ENCODE measurements at places on chromosomes 5 and 9.

- no peak for DNase-seq
Observed at GRCh38 chr9:109232449-109233237, 65.6 kb upstream of the FRRS1L start.

DNA sequence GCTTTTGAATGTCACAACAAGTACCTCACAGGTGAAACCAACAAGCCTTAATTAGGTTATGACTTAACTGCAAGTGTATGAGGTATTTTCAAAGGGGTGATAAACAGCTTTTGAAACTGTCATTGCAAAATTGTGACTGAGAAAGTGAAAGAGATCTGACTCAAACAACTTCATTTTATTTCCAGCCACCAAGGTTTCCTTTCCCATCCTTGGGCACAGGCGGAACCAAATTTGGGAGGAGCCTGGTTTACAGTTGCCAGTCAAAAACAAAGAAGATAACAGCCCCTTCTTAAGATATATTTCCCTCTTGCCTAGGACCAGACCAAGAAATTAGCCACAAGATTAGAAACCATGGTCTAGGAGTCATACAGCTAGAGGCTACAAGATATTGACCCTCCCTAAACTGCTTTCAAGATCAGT, 417.1 kb downstream of the CSNK1G3 start:
- no peak for DNase-seq

- DNase-seq: no peak
Observed at GRCh38 chr9:13688990-13689600, 409.6 kb upstream of the MPDZ start.

GRCh38 chr5:176577312-176578176, 28.4 kb downstream of the CDHR2 start:
- no peak for DNase-seq

GRCh38 chr9:22373636-22374035, 73.0 kb upstream of the DMRTA1 start:
- no peak for DNase-seq

DNA sequence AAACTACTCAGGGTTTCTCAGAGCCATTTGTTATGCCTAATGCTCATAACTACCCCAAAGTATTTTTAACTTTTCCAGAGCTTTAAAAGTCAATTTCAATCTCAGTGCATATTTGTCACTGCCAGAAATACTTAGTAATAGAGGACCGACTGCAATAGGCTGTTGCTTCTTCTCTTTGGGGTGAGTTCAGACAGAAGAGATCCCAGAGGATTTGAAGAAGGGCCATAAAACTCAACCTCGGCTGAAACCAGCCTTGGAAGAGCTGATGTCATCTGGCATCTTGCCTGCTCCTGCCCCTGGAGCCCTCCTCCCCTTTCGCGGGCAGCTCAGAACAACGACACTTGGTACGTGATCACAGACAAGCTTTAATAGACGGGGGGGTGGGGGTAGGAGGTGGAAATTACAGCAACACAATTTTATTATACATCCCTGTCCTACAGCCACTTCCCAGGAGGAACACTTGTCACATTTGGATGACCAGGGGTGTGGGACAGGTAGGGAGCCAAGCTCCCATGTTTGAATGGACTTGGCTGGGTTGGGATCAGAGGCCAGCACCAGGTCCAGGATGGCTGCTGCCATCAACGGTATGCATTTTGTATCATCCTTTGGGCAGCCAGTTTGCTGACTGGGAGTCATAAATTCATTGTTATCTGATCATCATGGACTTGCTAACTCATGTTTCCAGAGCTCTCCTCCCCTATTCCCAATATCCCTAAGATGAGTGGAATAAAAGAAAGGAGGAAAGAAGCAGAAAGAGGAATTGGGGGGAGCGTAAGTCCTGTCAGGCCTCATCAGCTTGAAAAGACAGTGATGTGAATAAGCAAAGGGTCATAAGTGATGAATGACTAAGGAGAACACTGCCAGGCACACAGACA, 186.6 kb upstream of the PANK3 start:
- DNase-seq: no peak

DNA sequence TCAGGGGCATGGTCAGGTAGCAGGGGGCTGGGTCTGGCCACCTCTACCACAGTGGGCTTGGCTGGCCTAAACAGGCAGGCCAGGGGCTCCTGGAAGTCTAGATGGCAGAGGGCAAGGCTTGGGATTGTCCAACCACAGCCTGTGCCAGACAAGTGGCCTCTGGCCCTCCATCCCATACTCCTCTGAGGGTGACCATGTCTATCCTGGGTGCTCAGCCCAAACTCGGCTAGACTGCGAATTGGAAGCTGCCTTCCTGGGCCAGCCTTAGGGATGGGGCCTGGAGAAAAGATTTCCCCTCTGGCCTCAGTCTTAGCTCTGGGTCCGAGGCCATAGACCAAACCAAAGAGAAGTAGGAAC, 110.5 kb downstream of the PHF2 start:
- peak; percentile 35 for DNase-seq

GRCh38 chr9:121508415-121508814, 8.8 kb upstream of the GGTA1 start:
- no peak for DNase-seq

DNA sequence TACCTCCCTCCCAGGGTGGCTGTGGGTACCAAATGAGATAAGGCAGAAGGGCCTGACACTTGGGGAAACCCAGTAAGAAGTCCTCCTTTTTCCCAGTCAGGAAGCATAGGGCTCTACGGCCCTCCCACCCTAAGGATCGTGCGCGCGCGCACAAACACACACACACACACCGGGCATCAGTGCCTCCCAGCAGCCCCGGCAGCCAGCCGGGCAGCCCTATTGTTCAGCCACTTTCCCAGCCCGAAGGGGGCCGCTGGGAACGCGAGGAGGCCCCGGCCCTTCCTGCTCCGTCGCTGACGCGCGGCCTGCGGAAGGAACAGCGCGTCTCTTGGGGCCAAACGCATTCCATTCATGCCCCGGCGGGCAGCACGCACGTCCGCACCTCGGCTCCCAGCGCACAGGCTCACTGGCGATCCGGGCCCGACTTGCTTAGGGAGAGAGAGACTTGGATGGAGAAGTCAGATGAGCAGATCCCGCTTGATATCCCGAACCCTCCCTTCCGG, 22.6 kb downstream of the DUSP1 start:
- DNase-seq: peak; percentile 77

GRCh38 chr9:9921805-9922204, 691.0 kb downstream of the PTPRD start:
- DNase-seq: no peak

DNA sequence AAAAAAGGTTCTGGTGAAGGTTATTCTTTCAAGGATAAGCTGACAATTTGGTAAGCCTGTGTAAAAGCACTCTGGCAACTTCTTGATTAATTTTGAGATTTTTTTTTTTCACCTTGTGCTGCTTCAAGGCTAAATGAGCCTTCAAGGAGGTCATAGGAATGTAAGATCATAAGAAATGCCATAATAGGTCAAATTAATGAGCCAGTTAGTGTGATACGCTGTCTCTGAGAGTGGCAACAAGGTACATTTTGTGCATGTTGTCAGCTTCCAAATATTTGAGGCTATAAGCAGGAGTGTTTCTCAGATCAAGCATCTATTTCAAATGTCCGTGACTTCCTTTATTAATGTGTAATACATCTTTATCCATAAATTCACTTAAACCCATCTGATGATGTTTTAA, 72.3 kb upstream of the CDH6 start:
- DNase-seq: no peak

DNA sequence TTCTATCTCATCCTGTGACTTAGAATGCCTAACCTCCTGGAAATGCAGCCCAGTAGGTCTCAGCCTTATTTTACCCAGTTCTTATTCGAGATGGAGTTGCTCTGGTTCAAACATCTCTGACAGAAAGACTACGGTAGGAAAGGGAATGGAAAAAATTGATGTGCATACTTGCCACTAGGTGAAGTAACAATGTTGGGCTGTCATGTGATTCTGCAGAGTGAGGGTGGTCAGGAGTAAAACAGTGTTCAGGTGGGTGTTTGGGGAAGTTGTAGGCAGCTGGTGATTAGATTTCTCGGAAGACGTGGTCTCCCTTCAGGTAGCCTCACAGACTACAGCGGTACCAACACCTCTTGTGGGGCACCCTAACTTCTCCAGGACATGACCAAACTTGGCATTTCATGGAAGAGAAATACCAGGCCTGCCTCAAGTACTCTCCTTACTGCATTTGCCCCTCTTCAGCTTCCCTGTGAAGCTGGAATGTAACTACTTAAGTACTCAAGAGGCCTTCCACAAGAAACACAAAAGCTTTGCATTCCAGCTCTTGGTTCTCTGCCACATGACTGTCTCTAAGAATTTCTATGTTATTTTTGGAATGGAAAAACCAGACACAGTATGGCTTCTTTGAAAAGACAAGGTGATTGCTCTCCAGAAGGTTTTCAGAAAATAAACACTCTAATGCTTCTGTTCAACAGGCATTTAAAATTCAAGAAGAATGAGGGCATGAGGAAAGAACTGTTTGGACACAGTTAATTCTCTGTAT, 17.4 kb upstream of the ENTREP1 start:
- no peak for DNase-seq

DNA sequence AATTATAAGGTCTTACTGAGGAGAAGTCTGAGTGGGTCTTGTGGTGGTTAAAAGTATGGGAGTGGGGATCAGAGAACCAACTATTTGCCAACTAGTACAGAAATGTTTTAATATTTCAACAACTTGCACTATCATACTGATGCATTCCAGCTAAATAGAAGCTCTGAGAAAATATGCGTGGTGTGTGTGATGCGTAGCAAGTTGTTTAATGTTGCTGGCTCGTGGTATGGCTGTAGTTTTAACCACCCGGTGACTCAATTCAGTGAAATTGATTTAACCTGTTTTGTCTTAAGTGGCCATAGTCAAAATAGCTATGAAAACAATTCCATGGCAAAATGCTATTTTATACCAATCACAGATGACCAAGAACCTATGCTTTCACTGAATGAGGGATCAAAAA, 176.5 kb upstream of the SLC24A2 start:
- DNase-seq: no peak

DNA sequence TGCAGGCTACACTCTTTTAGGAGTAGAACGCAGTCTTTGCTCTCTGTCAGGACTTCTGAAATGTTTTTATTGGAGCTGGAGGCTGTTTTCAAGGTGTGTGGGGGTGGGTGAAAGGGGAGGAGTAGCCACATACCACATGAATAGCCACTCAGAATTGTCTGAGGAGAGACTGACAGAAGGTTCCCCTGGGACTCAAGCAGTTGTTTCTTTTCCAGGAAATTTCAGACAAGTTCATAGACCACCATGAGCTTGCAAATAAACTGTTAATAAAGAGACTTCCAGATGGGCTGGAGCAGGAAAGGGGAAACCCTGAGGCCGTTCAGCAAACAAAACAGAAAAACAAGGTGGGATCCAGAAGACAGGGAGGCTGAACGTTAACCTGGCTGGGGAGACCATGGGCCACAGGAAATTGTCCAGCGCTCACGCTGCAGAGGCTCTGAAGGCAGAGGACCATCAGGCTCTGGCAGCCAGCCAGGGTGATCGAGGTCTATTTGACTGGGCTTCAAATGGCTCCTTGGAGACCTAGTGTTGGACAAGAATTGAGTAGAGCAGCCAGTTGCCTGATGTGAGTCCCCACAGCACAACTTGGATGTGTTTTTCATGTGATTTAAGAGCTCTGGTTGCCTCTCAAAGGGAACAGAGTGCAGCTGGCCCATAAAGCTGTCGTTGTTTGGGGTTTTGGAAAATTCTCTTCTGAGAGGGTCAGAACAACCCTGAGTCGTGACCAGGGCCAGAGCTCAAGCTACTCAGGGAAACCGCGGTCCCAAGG, 159.2 kb upstream of the RAI14 start:
- peak; percentile 93 for DNase-seq

DNA sequence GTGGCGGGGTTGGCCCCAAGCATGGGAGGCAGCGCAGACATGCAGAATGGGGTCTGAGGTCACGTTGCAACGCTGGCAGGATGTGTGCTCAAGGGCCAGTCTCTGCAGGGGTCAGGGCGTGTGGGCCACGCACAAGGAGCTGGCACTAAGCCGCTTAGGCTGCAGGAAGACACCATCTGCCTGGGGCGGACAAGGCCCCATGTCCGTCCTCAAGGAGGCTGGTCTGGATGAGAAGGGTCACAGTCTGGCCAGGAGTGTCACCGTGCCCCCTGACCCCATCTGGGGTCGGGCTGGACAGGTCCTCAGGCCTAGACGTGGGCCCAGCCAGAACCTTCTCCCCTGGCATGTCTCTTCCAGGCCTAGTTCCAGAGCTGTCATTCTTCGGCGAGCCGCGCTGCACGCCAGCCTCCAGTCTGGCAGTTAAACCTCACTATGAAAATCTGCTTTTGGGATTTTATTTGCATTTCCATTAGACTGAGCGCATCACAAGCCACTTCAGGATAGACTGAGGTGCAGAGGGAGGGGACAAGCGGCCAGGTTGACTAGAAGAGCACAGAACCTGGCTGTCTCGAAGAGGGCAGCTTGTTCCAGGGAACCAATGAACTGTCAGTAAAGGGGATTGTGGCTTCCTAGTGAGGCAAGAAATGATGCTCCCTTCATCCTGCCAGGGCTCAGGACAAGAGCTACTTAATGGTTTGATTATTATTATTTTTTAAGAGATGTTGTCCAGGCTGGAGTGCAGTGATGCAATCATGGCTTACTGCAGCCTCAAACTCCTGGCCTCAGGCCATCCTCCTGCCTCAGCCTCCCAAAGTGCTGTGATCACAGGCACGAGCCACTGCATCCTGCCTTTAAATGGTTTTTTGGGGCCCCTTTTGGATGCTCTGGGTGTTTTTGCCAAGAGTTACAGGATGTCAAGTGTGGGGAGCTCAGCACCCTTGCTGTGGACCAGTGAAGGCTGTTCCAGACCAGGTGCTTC, 4.3 kb downstream of the BRD3OS start:
- peak; percentile 55 for DNase-seq

DNA sequence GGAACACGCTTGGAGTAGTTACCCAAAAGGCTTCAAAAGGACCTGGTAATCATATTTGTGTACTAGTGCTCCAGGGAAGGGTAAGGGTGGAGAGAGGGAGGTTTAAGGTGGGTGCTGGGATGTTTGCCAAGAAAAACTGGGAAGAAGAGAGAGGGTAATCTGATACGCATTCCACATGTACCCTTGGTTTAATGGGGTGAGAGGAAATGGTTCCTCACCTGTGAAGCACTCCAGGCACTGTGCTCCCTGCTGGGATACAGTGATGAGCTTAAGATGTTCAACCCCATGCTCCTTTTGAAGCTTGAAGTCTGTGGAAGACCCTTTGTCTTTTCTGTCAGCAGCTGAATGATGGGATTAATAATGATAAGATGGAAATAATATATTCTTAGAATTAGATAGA, 98.4 kb downstream of the COX7C start:
- no peak for DNase-seq

GRCh38 chr9:100714372-100715099, 136.7 kb downstream of the CAVIN4 start:
- peak; percentile 73 for DNase-seq

GRCh38 chr5:151018846-151019245, 1.5 kb upstream of the GPX3 start:
- no peak for DNase-seq
